ENCODE measurements at places on chromosomes 4 and X.

DNA sequence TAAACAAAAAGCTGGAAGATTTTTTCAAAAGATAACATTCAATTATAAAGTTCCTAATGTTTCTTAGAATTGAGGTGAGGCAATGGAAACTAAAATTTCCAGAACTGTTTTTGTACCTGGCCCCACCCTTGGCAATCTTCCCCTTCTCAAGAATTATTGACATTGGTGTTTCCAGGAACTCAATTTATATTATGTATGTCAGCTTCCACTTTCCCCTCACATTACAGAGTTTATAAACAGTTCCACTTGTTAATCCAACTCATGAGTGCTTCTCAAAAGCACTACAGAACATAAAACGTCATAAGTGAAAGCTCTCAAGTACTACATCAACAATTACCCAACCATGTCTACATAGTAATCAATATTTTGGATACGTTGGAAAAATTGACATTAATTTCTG is 107.4 kb downstream of the FAM13A start:
- DNase-seq: no peak

DNA sequence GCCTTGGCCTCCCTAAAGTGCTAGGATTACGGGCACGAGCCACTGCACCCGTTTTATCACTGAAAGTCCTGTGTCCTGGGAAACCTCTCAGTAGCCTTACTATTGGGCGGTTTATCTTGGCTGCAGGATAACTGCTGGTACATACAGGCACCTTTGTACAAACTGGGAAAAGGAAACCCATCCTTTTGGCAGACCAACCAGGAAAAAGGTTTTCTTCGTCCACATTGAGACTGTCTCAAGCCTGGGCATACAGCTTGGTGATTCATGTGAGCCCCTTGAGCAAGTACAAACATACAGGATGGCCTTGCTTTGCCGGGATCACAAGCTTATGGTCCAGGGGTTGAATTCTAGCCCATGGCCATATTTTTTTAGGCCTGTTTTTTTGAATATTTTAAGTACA is 32.8 kb downstream of the RWDD4 start:
- DNase-seq: no peak

DNA sequence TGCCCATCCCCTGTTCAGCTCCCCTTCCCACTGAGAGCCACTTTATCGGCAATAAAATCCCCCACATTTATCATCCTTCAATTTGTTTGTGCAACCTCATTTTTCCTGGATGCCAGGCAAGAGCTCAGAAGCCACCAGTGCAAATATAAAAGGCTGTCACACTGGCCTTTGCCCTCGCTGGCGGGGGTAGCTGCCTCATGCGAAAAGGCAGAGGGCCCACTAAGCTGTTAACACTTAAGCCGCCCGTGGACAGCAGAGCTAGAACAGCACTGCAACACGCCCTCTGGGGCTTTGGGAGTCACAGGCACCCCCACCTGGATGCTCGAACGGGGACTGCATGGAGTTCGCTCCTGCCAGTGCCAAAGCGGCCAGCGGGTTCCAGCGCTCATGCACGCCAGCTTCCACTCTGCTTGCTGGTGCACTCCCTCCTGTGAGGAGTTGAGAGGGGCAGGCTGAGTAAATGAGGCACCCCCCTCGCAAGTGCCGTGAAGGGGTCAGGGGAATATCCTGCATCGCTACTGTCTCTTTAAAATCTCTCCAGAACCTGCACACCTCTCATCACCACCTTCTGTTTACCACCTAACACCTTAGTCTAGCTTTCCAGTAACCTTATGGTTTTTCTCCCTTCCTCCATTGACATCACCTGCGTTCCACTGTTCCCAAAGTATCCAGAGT is 99.5 kb downstream of the SORBS2 start:
- DNase-seq: no peak

GRCh38 chrX:99914635-99915034 is 495.4 kb downstream of the PCDH19 start:
- no peak for DNase-seq

DNA sequence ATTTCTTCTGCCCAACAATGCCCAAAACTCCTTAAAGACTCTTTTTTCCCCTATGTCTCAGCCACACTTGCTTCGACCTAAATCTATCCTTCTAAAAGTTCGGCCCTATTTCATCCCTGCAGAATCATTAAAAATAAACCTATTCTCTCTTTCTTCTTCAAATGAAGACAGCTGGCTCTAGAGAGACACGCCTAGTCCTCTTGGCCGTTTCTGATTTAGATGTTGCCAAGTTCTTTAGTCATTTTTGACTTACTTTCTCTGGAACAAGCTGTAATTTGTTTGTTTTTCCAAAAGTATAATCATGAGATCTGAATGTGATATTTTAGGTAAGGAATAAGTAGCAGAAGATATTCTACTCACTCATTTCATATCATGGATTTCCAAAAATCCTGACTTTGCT is 211.6 kb downstream of the CENPC start:
- no peak for DNase-seq
